ENCODE measurements at places on chromosomes 2 and 18. TPM values are rescaled to one million over a fixed set of nuclear protein-coding genes. Genes with fewer than 3 reads are reported as not detected.

DNA sequence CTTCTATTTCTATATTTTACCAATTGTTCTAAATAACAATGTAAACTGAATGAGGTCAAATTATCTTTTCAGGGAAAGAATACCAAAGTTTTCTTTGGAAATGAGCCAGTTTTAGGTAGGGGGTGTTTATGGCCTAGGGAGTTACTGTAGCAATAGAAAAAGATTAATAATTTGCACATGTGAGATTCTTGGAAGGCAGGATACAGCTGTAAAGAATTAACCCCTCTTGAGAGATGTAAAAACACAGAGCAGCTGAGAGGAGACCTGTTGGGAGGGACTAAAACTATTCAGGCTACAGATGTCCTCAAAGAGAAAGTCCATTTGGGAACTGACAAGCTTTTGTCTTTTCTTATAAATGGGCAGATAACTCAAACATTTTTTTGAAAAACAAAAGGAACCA is 182.2 kb downstream of the FIGN start:
- DNase-seq = peak; percentile 49

GRCh38 chr18:4106407-4107033 is 348.6 kb downstream of the DLGAP1 start:
- DNase-seq = peak; percentile 57

IL1R2 gene
- total RNA-seq = 1.0 TPM

DNA sequence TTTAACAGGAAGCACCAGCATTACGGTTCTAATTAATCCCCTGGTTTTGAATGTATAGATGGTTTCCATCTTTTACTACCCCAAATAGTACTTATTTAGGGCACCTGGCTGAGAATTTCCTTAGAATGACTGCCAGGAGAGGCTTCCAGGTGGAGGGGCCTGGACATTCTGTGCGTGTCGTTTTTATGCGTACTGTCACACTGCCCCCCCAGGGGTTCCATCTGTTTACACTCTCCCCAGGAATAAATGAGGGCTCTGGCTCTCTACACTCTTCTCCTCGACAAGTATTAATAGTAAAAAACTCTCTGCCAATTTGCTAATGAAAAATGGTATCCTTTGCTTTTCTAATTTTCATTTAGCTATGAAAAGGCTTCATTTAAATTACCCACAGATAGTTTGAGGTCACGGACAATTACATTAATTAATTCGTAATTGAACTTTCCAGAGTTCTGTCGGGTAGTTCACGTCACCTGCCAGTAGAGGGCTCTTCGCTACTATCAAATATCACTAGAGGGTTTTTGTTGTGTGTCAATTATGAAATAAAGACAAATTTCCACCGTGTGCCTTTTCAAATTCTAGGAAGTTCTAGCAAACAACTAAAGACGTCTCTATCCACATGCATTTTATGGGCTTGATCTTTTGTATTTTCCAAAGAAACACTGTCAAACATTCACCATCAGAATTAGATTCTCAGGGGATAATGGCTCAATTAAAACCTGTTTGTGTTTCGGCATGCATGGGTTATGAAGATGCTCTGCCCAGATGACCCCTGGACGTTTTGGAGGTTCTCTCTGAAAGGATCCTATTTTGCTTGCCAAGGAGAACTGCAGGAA is 88.8 kb upstream of the ASB18 start:
- DNase-seq = peak; percentile 49

RAD51AP2 gene
- under 0.01 TPM for total RNA-seq

- DNase-seq = no peak
Measured at GRCh38 chr2:85834466-85834865, 54.3 kb downstream of the ST3GAL5 start.

PTPRN gene
- 3.5 TPM for total RNA-seq

DNA sequence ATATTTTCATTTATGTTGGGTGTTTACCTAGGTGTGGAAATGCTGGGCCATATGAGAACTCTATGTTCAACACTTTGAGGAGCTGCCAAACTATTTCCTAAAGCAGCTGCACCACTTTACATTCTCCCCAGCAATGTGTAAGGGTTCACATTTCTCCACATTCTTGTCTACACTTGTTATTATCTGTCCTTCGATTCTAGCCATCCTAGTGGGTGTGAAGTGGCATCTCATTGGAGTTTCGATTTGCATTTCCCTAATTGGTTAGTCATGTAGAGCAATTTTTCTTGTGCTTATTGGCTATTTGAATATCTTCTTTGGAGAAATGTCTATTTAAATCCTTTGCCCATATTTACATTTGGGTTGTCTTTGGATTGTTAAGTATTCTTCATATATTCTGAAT is 21.9 kb downstream of the RNF144A start:
- DNase-seq = no peak

- peak; percentile 38 for DNase-seq
Measured at GRCh38 chr2:212863185-212863588, 288.2 kb downstream of the IKZF2 start.

DNA sequence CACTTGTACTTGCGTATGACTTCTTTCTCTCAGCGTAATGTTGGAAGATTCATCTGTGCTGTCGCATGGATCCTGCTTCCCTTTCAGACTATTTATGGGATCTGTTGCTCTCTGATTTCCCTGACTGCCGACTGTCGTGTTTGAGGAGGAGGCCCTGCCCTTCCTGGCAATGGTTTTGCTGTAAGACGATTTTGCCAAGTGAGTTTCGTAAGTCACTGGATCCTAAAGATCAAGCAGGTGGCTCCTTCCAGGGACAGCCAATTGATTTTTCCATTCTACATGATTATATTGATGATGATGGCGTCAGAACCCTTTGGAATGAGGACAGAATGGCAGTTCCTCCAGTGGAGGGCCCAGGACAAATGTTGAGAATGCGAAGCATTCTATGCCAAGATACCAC is 8.7 kb upstream of the B3GNT2 start:
- no peak for DNase-seq

GRCh38 chr2:59590798-59591197 is 962.7 kb downstream of the BCL11A start:
- DNase-seq = no peak

NEB gene
- total RNA-seq = 0.26 TPM

DNA sequence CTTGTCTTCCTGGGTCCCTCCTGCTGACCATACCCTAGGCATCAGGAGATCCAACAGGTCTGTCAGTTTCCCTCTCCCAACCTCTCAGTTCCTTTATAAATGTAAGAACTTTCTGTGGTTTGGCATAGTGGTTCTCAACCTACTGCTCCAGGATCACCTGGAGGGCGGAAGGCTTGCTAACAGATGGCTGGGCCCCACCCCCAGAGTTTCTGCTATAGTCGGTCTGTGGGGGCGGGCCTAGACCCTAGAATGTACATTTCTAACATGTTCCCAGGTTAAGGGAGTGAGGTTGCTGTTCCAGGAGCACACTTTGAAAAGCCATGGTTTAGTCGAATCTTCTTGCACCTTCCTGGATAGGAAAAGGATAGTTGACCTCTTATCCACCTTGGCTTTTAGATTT is 37.0 kb downstream of the HK2 start:
- no peak for DNase-seq

DNA sequence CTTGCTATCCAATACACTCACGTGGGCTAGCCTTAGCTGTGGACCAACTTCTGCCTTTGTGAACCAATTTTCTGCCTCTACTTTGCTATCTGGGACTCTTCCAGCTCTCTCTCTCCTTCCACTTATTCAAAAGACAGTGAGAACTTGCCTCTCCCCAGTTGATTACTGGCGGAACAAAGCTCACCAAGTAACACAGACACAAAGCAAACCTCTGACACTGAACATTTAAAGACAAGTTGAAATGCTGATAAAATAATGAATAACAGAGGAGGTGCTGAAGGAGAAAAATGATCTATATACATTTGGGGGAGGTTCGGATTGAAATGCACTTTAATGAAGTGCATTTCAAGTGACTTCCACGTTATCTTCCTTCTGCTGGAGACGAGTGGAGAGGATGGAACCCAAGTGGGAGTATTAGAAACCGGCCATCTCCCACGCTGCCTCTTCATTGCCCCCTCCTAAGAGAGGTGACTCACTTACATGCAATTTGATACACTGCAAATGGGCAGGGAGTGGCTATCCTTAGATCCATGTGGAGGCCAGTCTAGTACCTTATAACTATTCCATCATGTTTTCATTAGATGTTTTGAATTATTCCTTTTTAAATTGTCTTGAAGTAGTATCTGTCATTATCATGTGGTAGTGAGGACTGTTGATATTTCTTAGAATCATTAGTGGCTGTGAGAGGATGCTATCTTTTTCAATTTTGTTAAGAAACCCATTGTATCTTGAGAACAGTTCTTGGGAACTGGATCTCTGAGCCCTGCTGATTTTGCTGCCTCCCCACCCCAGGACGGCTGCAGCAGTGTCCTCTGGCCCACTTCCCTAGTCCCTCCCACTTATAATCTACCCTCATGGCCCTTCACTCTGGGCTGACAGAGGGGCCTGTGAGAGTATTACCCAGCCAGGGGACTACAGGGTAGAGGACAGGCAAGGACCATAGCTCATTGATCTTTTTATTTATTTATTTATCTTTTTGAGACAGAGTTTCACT is 6.0 kb upstream of the GLI2 start:
- DNase-seq = peak; percentile 89

EIF2B4 gene
- 28.6 TPM for total RNA-seq

- peak; percentile 67 for DNase-seq
Measured at GRCh38 chr2:105977212-105977611, 216.9 kb downstream of the UXS1 start.

- DNase-seq = peak; percentile 84
Measured at GRCh38 chr2:120238728-120239487, 13.7 kb upstream of the RALB start.

DNA sequence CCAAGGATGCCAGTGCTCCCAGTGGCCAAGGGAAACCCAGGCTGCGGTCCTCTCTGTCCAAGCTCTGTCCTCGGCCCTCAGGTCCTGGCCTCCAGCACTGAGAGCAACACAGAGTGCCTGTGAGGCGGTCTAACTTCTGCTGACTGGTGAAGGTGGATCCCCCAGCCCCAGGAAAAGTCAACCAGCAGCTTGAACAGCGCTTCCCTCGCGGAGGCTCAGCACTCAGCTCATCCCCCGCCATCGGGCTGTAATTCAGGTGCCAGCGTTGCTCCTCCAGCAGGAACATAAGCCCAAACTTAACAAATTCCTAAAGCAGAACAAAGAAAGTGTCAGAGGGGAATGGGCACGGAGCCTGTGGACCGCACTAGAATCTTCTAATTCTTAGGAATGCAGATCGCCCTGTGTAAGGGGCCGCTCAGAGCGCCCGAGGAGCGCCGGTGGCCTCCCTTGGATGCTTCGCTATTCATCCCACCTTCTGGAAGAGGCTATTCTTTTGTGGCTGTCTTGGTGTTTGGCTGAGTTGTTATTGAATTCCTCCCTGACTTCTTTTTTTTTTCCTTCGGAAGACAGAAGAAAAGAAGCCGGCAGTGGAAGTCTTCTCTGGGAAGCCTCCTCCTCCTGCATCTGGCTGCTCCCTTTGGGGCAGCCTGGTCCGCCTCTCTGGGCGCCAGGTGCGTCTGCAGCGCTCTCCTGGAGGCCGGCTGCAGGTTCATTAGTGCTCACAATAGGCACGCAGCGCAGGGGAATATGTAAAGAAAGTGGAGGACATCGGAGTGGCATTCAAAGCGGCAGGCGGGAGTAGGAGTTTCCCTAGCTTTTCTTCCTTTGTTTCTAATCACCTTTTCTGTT is 905.6 kb downstream of the TSN start:
- no peak for DNase-seq

NGEF gene
- total RNA-seq = under 0.01 TPM

DNA sequence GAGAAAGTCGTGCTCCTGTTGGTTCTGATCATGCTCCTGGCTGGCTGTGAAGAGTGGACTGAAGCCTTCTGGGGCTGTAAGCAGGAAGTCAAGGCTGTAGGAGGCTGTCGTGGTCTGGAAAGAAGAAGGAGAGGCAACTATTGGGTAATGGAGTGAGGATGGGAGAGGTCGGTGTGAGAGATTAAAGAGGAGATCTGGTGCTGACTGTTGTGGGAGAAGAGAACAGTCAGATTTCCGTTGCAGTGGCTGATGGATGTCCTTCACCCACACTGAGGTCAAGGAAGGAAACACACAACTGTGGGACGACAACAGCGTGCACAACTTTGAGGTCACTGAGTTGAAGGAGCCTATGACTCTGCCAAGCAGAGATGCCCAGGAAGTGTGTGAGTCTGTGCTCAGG is 2.8 kb upstream of the PSMD1 start:
- no peak for DNase-seq

KLHL30 gene
- total RNA-seq = 1.2 TPM

- DNase-seq = no peak
Measured at GRCh38 chr2:217614498-217614897, 388.3 kb downstream of the TNS1 start.

DNA sequence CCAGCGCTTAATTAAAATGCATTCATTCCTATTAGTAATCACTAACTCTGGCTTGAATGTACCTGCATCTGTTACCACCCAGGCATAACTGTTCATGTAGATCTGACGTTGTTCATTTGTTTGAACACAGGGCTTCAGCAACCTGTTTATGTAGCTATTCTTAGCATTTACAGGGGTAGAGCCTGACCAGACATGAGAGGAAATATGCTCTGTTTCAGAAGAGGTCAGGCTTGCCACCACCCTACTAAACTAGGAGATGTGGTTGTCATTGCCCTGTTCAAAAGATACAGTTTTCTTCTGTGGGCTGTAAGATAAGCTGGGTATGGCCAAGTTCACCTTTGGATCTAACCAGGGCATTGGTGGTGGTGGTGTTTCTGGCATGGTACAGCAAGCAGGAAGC is 8.8 kb downstream of the MGAT5 start:
- DNase-seq = no peak

ESPNL gene
- total RNA-seq = 1.3 TPM

DNA sequence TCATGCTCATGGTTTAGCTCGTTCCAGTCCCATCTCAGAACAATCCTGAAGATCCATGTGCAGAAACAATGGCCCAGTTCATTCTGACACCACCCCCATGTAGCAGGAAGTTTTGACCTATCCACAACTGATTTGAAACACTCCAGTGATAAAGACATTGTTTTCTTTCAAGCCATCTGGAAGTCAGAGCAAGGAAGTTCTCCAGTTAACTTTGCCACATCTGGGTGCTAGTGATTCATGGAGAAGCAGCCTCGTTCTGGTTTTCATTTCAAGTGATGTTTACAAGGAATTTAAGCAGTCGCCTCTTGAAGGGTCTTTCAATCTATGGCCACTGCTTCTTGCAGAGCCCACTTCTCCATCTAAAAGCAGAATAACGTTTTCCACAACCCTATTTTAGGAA is 36.6 kb upstream of the TWIST2 start:
- no peak for DNase-seq

DNA sequence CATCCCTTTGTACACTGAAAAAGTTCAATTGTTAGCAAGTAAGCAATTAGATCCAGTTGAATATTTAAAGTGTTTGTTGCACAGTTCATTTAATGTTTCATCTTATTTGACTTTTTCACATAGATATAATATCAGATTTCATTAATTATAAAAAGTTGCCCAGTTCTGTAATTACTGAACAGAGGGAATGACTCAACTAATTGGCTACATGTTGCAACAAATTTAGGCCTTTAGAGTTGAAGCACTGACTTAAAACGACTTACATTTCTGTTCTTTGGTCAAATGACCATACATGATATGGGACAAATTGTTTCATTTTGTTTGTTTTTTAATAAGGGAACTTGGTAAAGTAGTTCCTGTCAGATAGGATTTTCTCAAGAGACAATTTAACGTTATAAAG is 68.5 kb upstream of the FAM117B start:
- no peak for DNase-seq

IL18R1 gene
- 5.4 TPM for total RNA-seq

MAIP1 gene
- total RNA-seq = 24.8 TPM

ALK gene
- under 0.01 TPM for total RNA-seq
